ENCODE measurements at places on chromosomes 6 and 20.

DNA sequence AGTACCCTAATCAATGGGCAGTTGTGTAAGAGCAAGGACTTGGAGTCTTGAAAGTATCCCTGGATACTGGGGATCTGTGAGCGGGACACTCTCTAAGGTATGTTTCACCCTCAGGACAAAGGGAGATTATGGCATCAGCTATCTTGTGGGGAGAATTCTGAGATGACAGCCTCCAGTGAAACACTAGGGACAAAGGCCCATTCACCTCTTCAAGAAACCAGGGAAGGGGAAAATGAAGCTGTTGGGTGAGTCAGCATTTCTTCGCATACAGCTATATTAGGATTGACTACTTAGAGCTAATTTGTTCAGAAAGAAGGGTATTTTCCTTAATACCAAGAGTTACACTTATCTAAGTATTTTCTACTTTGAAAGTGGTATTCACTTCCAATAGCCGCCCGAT is 35.9 kb downstream of the OPN5 start:
- no peak for DNase-seq

DNA sequence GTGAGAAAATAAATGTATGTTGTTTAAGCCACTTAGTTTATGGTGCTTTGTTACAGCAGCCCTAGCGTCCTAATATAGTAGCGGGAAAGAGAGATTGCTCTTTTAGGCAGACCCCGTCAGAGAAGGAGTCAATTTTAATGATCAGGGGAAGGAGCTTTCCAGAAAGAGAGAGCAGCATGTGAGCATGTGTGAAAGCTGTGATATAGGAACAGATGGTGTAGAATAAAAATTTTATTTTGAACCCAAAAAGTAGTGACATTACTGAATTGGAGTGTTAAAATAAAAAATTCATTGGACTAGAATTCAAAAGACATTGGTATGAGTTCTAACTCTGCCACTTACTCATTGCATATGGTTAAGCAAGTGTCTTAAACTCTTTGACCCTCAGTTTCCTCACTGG is 119.8 kb downstream of the PDE7B start:
- DNase-seq = no peak

DNA sequence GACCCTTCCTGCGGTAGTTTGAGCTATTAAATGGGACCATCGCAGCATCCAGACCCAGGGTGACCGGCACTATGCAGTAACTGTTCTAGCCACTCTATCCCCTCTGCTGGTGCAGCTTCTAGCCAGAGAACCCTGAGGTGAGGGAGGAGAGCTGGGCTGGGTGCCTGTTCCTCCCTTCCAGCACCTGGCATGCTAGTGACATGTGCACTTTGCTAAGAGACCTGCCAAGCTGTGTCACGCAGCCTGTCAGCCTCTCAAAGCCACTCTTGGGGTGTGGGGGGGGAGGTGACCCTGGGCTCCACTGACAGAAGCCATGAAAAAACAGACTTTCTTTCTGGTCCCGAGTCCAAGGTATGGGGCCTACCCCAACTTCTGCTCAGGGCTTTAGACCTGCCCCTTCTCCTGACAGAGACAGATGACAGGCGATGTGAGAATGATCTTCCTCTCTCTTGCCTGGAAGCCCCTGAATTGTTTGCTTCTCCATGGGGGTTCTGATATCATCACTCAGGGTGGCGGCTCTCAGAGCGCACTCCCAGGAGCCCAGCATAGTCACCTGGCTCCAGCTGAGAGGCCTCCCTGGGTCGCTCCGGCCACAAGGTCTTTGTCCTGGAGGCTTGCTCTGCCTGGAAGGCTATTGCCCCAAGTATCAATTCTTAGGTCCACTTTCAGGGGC is 47.2 kb upstream of the MLN start:
- DNase-seq = no peak

DNA sequence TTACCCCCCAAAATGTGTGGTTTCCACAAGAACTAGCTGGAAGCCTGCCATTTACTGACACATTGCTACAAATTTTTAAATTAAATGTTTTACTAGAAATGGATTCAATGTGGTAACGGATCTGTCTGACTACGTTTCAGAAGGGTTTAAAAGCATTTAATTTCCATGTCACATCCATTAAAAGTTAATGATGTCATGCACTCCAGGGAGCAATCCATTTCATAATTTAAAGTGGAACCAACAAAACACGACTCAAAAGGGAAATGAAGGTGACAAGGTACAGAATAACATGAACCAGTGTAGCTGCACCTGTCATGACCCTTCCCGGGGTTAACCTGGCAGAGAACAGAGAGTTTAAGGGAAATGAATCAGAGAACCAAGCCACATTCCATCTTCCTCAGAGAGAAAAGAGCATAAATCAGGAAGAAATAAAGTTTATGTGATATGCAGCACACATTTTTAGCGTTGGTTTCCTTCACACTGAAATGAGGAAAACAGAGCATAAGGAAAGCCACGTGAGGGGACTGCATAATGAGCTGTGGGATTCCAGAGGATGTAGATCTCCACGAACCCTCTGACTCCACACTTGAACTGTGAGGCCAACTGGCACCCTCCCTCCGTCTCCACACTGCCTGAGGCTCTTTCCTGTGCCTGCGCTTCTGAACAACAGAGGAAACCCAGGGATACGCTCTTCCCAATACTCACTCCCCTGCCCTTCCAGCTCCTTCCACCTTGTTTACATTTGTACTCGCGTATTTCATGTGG is 170.3 kb upstream of the AHI1 start:
- no peak for DNase-seq

DNA sequence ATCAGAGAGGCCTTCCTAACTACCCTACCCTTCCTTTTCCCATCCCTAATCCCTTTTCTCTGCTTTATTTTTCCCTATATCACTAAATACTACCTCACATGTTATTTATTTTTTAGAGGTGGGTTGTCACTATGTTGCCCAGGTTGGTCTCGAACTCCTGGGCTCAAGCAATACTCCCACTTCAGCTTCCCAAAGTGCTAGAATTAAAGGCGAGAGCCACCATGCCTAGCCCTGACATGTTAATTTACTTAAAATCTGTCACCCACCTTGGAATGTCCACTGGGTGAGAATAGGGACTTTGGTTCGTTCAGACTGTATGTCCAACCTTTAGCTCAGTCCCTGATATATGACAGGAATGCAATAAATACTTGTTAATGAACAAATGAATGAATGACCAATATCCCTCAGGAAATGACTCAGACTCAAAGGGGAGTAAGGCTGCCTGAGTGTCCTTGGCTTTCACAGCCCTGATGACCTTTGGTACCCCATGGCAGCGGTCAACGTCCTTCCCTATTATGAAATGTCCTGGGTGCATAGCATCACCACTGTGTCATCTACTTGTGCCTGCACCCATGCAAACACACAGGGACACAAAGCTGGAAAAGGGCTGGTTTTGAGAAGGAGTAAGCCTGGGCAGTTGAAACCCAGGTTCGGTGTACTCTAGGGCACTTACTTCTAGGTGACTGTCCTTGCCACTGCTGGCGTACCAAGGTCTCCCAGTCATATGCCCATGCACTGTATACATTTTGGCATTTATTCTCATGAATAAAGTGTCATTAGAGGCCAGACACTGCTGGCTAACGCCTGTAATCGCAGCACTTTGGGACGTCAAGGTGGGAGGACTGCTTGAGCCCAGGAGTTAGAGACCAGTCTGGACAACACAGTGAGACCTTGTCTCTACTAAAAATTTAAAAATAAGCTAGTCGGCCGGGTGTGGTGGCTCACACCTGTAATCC is 26.5 kb downstream of the BCL2L1 start:
- DNase-seq = no peak

GRCh38 chr20:59804871-59805665 is 128.4 kb downstream of the SYCP2 start:
- no peak for DNase-seq

DNA sequence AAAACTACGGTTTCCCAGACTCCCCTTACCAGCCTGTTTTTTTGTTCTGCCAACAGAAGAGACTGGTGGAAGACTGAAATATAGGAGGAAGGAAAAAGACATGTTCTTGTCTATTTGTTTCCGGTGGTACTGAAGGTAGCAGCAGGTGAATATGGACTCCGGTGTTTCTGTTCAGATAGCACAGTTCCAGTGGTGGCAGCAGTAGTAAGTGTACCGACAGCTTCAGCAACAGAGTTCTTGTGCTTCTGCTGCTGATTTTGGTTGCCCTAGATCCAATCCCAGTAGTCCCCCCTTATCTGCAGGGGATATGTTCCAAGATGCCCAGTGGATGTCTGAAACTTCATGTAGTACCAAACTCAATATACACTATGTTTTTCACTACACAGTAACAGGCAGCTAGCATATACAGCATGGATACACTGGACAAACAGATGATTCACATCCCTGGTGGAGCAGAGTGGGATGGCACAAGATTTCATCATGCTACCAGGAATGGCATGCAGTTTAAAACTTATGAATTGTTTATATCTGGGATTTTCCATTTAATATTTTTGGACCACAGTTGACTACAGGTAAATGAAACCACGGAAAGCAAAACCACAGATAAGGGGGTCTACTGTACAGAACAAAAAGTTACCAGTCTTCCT is 301.8 kb downstream of the BTBD9 start:
- no peak for DNase-seq

- DNase-seq = no peak
Observed at GRCh38 chr6:165732696-165733488, 69.9 kb upstream of the PDE10A start.

GRCh38 chr6:136189104-136189503 is 61.0 kb downstream of the MTFR2 start:
- no peak for DNase-seq

DNA sequence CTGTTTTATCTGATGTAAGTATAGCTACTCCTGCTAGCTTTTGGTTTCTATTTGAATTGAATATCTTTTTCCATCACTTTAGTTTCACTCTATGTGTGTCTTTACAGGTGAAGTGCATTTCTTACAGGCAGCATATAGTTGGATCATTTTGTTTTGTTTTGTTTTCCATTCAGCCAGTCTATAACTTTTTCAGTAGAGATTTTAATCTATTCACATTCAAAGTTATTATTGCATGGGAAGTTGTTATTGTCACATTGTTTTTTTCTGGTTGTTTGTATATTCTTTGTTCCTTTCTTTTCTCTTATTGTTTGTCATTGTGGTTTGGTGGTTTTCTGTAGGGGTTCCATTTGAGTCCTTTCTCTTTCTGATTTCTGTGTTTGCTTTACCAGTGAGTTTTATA is 151.2 kb downstream of the PDE10A start:
- no peak for DNase-seq

DNA sequence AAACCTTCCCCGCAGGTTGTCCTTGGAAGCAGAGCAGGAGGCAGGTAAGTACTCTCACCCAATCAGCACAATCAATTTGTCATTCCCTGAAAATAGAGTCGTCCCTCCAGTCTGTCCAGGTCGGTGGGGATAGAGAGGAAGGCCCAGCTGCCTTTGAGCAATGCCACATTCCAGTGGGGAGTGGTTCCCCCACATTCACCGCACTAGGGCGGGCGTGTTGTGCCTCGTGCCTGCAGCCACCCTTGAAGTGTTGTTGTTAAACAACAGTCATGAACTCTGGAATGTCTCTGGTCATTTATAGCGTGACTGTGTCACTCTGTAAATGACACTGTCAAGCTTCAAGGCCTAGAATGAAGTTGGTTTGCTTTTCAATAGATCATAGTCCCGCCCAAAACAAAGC is 33.4 kb downstream of the PRDM1 start:
- no peak for DNase-seq

GRCh38 chr6:42533794-42534193 is 30.0 kb upstream of the UBR2 start:
- no peak for DNase-seq

GRCh38 chr6:137903933-137904821 is 37.1 kb downstream of the TNFAIP3 start:
- DNase-seq = no peak

GRCh38 chr6:53168516-53169267 is 20.1 kb upstream of the GCM1 start:
- DNase-seq = no peak

- DNase-seq = no peak
Observed at GRCh38 chr20:18737140-18737539, 76.4 kb upstream of the SCP2D1 start.

- no peak for DNase-seq
Observed at GRCh38 chr6:56757588-56757984, 114.9 kb upstream of the DST start.

DNA sequence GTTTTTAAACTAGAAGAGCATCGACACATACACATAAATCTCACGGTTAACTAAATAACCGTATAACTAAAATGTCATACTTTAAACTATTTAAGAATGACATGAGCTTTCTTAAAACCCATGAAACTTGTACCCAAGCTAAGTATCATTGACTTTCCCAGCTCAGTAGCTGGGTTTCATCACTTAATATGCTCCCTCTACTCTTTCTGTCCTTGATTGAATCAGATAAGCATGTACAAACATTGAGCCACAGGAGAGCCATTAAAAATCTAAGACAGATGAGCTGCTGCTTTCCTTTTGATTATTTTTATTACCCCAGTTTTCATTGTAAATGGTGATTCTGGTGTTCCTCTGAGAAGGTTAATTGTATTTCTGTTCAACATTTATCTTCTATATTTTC is 115.8 kb downstream of the FOXO3 start:
- DNase-seq = no peak

- peak; percentile 67 for DNase-seq
Observed at GRCh38 chr20:50366270-50367103, 143.7 kb upstream of the PTPN1 start.

DNA sequence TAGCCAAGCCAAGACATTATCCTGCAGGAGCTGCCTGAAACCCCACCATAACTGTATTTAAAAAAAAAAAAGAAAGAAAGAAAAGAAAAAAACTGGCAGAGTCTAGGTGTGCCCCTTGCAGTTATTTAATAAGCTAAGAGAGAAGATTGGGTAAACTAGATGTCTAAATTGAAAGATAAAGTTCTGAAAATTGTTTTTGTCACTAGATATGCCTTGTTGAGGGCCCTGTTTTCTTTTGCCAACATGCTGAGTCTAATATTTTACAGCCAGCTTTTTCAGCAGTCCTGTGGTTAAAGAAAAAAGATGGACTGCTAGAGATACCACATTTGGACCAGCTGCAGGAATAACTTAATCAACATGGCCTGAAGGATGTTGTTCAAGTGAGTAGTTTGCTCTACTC is 116.3 kb upstream of the TCF21 start:
- no peak for DNase-seq

GRCh38 chr20:43804781-43805180 is 78.0 kb upstream of the GTSF1L start:
- no peak for DNase-seq

DNA sequence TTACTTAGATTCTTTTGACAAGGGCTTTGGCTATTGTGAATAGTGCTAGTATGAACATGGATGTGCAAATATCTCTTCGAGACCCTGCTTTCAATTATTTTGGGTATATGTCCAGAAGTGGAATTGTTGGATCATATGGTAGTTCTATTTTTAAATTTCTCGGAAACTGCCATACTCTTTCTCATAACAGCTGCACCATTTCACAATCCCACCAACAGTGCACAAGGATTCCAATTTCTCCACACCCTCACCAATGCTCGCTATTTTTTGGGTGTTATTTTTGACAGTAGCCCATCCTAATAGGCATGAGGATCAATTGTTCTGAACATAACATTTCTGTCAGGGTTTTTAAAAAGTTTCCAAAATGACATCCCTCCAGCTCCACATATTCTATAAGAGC is 69.2 kb upstream of the ESR1 start:
- DNase-seq = no peak
